ENCODE measurements at places on chromosomes 2 and 18.

DNA sequence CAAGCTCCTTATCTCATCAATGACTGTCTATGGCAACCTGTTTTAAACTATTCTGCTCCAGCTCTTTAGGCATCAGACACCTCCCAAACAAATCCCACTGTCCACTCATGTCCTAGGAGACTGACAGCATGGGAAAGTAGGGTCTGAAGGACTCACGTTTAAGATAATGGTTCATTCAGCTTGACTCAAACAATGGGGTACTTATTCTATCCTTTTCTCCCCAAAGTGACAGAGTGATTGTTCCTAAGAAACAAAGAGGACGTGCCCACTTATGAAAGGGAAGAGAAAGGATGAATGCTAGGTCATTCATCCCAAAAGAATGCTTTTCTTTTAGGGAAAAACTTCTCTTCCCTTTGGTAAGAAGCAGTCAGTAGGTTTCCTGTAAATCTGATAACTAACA lies 41.9 kb downstream of the ALK start:
- no peak for DNase-seq

GRCh38 chr2:230179907-230180306 lies 39.9 kb downstream of the SP110 start:
- no peak for DNase-seq

- no peak for DNase-seq
Measured at GRCh38 chr2:105396254-105397024, 2.4 kb downstream of the FHL2 start.

GRCh38 chr2:68832233-68832869 lies 38.8 kb downstream of the BMP10 start:
- peak; percentile 9 for DNase-seq

DNA sequence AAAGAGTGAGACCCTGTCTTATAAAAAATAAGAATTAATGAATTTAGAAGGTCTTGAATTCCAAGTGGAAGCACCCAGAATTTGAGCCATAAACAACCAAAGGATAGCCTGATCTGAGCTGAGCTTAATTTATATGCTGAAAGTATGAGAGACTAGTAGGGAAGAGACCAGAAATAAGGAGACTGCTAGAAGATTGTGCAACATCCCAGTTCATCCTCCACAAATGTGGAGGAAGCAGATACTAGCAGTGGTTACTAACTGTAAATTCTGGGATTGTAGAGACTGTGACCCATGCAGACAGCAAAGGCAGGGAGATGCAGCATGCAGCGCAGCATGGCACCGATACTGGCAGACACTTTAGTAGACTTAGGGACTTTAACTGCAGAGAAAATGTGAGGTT lies 1.5 kb upstream of the SULT1C2 start:
- DNase-seq: no peak

GRCh38 chr18:48037481-48038271 lies 107.2 kb upstream of the SMAD2 start:
- no peak for DNase-seq

- DNase-seq: no peak
Measured at GRCh38 chr2:129015397-129016285, 697.0 kb upstream of the HS6ST1 start.

DNA sequence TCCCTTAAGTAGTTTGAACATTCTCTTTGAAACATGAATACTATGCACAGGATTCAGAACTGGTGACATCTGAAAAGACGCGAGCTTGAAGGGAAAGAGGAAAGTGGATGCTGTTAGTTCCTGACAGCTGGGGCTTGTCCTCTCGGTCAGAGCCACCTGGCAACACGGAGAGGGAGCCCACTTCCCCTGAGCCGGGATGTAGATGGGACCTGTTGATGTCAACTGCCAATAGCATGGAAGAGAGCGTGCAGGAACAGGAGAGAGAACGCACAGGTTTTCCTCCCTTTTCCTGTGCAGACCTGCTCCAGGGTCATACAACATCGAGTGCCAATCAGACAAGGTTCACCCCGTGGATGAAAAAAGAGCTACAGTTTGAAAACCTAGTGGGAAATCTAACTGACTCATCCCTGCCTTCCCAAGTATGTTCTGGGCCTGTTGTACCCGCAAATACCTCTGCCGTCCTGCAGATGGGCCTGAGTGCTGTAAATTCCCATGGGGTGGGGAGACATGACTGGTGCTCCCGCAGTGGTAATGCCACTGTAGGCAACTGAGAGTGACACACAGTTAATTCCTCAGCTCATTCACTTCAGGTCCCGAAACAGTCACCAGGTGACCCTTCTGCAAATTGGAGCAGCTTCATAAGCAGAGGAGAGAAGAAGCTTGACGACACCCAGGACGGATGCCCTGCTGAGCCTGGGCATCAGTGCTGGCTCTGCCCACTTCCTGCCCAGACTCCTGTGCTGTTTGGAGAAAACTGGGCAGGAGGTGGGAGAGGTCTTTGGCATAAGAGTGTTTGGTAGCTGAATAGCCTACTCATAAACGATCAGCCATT lies 13.9 kb upstream of the MBP start:
- DNase-seq: no peak

GRCh38 chr2:63055226-63056106 lies 4.8 kb downstream of the OTX1 start:
- DNase-seq: no peak

- DNase-seq: no peak
Measured at GRCh38 chr2:64128943-64129391, 15.3 kb downstream of the PELI1 start.

GRCh38 chr18:13308369-13308768 lies 89.8 kb downstream of the LDLRAD4 start:
- no peak for DNase-seq

DNA sequence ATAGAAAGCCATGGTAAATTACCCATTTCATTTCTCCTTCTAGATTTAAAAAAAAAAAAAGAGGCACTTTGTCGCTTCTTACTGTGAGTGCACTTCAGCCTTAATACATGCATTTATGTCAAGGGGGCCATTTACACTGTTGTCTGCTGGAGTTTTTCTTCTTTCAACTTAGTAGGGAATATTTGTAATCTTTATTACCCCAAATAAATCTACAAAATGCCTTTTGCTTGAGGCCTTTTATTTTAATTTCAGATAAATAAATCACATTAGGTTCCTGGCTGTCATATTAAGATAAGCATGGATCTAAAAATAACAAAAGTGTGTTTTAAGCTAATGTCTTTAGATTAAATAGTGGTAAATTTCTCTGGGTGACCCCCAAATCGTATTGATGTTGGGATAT lies 276.0 kb downstream of the NCKAP5 start:
- no peak for DNase-seq

DNA sequence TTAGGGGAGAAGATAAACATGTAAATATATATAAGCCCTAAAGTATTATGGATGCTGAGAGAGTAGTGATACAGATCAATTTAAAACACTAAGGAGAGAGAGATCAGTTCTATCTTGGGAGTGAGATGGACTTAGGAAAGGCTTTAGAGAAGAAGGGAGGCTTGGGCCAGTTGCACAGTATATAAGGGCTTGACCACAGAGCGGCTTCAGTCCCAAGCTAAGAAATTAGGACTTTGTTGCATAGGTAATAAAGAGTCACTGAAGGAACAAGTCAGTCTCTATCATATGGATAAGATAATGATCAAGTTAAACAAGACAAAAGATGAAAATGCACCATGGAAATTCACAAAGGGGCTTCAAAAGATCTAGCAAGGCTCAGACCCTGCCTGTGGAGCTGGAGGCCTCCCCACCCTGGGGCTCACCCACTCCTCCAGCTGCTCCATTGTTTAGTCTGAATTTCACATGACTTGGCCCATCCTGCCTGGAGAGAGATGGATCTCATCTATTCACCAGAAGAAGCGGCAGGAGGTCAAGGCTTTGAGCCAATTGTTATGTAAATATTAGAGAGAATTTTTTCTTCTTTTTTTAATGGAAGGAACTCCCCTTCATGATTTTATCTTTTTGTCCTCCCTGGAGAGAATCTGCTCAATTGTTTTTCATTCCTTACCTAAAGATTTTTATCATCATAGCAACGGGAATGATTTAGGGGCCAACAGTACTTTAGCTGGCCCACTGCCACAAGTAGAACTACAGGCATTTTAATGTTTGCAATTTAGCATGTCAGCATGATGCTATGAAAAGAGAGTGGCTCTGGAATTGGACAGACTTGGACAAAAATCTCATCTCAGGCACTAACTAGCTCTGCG lies 44.0 kb downstream of the GYPC start:
- DNase-seq: no peak

DNA sequence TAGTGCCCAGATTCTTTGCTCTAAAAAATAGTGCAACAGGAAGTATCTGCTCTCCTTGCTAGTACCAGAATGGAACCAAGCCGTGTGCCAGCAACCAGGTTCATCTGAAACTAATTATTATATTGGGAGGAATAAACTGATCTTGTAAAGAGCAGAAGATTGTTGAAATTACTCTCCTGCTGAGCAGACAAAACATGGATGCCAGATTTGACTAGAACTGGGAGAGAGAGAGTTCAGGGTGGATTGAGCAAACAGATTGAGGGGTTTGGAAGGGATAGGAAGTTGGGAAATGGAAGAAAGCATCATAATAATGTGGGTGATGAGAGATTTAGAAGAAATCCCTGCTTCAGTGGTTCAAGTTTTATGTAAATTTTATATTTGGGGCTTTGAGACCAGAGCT lies 160.1 kb upstream of the RASGRP3 start:
- no peak for DNase-seq

DNA sequence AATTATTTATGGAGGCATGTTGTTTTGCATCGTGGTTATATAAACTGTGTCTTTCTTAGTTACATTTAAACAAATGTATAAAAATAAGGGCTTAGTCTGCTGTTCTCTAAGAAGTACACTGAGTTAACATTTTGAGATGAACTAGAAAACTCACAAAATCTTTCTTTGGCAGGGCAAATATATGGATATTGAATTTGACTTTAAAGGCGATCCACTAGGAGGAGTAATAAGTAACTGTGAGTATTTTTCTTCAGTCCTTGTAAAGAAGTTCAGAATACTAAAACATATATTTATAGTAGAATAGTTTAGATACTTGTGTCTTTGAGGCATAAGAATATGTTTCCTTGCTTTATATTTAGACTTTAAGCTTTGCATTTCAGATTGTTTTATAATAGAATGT lies 104.8 kb downstream of the MYO1B start:
- no peak for DNase-seq

DNA sequence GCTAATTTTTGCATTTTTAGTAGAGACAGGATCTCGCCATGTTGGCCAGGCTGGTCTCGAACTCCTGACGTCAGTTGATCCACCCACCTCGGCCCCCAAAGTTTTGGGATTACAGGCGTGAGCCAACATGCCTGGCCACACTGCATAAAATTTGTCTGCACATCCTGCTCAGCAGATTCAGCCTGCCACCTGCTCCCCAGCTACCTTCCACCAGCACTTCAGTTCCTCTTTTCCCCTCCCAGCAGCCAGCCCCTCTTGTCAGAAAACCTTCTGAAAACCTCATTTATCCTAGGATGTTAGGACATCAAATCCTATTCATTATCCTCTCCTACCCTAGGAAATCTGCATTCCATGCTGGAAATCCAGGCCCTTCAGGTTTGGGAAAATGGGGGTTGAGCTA lies 99.4 kb upstream of the STPG4 start:
- DNase-seq: no peak

GRCh38 chr2:84459944-84460429 lies 907 bp upstream of the SUCLG1 start:
- DNase-seq: no peak

DNA sequence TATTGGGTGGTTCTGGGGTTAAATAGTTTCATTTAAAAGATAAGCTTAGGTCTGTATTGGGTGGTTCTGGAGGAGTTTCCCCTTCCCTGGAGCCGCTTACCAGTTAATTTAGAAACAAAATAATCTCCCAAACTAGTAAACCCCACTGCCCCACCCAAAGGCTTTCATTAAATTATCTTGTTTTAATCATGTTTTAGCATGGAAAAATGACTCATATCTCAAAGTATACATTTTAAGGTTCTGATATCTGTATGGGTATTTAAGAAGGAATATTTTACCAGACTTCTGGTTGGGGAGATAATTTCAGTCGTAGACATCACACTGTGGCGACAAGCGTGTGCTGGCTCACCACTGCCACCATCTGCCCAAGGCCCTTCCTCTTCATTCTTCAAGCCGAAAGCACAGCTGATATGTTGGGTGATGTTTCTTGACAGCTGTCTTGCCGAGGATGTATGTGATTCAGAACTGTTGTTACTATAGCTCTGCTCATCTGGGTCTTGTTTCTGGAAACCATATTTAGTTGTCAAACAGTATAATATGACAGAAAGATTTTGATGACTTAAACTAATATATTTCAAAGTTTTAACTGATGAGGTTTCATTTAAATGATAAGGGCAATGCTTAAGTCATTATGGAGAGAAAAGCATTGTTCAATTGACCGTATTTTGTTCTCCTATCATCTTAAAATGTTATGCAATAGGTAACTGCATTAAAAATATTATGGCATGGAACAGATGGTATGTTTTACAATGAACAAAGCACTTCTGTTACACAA lies 5.1 kb downstream of the FIGLA start:
- no peak for DNase-seq

DNA sequence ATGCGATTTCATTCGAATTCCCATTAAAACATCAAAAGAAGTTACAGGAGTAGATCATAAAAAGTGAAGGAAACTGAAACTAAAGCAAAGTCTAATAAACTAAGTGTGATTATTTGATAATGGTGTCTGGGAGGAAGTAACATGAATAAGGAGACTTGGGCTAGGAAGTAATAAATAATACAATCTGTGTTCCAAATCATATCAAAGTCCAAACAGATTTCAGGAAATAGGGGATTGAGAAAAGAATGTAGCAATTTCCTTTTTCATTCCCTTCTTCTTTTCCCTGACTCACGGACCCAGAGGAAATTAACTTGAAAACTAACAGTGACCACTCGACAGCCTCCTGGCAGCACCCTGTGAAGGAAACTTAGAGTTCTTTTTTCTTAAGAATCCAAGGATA lies 758.4 kb upstream of the GCFC2 start:
- no peak for DNase-seq

GRCh38 chr2:129882476-129882875 lies 97.0 kb upstream of the RAB6C start:
- DNase-seq: no peak

DNA sequence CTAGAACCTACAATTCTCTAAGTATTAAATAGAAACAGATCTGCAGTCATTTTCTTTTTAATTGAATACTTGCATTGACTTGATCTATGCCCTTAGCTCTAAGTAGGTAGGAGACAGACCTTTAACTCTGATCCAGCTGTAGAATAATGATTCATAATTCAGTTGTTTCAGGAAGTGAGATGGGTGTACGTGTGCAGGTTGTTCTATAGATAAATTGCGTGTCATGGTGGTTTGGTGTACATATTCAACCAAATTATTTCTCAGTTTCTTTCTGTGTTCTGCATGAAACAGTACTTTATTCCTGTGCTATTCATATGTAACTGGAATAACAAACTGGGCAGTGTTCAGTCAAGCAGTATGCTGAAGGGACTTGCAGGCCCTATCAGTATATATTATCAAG lies 34.3 kb upstream of the CD226 start:
- DNase-seq: no peak

GRCh38 chr18:55088561-55088960 lies 129.3 kb upstream of the CCDC68 start:
- DNase-seq: no peak

DNA sequence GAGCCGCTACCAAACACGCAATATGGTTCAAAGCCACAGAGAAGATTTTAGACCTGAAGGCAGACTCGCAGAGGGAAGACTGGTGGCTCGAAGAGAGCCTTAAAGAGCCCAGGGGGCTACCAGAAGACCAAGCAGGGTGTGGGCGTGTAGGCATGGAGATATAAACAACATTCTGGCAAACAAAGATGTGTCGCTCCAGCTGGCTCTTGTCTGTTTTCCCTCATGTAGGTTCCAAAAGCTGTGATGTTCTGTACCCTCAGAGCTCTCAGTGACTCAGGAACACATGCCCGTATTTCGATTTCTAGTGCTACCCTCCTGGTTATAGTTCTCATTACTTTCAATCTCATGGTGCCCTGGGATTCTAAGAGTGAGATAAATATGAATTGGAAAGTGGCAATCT lies 44.5 kb downstream of the DOCK10 start:
- DNase-seq: no peak

All from stimulated activated CD8-positive, alpha-beta memory T cell treated with anti-CD3 and anti-CD28 coated beads, Interleukin-7, amount 100 ng/mL, for 1 hour (primary cell).